Naive thymus-derived CD8-positive, alpha-beta T cell (primary cell): ENCODE measurements at places on chromosomes 6 and 20. TPM values are rescaled to one million over a fixed set of nuclear protein-coding genes. Genes with fewer than 3 reads are reported as not detected.

MAS1 gene
- polyA plus RNA-seq: not detected

MDFI gene
- not detected for polyA plus RNA-seq

DNA sequence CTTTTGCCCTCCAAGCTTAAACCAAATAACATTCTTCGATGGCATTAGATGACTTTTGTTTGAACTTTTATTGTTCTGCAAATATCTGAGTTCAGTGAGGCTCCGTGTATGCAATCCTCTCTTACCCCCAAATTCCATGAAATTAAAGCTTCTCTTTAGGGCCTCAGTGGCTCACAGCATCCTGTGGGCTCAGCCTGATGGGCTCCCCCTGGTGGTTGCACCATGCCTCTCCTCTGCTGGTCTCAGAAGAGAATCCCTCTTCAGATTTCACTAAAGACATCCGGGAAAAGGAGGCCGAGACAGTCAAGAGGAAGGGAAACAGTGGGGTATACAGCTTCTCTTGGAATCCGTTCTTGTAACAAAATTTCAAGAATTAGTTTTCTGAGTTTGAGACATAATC is 331.6 kb upstream of the NT5E start:
- DNase-seq: no peak

GRCh38 chr6:144171406-144171805 is 21.1 kb downstream of the STX11 start:
- DNase-seq: no peak

GRCh38 chr6:31663126-31663960 is 1.5 kb downstream of the GPANK1 start:
- no peak for DNase-seq

GRCh38 chr6:166351715-166352285 is 9.5 kb upstream of the SFT2D1 start:
- DNase-seq: no peak
